ENCODE measurements at places on chromosomes 7 and 10. TPM values are rescaled to one million over a fixed set of nuclear protein-coding genes. Genes with fewer than 3 reads are reported as not detected.

DNA sequence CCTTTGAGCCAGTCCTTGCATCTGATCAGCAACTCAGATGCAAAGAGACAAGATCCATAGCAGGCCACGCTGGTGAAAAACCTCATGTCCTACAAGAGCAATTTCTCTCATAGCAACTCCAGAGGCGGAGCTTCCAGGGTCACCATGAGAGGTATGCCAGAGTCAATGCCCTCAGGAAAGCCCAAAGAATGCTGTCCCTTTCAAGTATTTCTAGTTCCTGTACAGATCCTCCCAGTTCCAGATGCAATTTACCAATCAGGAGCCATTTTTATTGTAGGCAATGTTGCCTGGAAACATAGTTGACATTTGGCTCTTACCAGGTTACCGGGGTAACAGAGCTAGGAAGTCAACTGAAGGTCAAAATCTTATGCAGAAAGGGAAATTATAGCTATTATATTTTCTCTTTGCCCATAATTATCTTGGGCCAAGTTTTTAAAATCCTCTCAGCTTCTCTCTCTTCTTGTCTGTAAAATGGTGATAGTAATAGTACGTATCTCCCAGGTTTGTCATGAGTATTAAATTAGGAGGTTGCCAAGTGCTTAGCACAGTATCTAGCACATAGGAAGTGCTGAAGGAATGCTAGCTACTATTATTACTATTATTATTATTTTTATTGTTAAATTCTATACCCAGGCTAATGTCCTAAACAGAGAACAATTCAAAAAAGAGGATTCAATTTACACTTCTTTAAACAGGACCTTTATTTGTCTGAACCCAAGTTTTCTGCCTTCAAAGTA is 46.3 kb upstream of the TM9SF3 start:
- no peak overlapping the region for H3K27ac ChIP-seq
- H3K4me1 ChIP-seq, result no peaks in the 10 kb centered on the region
- no peaks in the 10 kb centered on the region for H3K27me3 ChIP-seq
- no peak overlapping the region for H3K4me3 ChIP-seq
- H3K36me3 ChIP-seq, result no peaks in the 10 kb centered on the region

DNA sequence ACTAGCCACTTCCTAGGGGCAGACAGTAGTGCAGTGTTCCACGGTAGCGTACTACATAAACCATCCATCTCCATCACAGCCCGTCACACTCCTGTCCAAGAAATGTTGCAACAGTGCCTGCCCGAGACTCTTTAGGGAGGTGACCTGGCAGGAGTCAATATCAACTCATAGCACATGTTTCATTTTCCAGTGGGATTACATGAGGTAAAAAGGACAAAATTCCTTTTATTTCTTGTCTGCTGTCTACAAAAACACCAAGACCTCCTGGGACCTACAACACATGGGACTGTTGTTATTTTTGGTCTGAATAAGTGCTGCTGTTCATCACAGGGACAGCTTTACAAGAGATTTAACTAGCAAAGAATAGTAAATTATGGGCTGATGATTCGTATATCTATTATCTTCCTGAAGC is 99.9 kb downstream of the MPP7 start:
- no peaks in the 10 kb centered on the region for H3K36me3 ChIP-seq
- H3K4me3 ChIP-seq, result no peak overlapping the region
- no peak overlapping the region for H3K27ac ChIP-seq
- H3K27me3 ChIP-seq, result no peaks in the 10 kb centered on the region

GRCh38 chr7:92528188-92528957 is at the start of the genes PEX1 and RBM48:
Gene PEX1, minus strand, starts transcription at chr7:92528520. Its CDS starts 85 bp downstream, at chr7:92528435.
Gene RBM48, plus strand, starts transcription at chr7:92528795. Its CDS starts 19 bp downstream, at chr7:92528814.
- no peaks in the 10 kb centered on the region for H3K36me3 ChIP-seq
- H3K4me1 ChIP-seq, result no peaks in the 10 kb centered on the region
- peak; percentile 97 for DNase-seq
- H3K27ac ChIP-seq, result peak within 1 kb of the TSS; percentile 93

DNA sequence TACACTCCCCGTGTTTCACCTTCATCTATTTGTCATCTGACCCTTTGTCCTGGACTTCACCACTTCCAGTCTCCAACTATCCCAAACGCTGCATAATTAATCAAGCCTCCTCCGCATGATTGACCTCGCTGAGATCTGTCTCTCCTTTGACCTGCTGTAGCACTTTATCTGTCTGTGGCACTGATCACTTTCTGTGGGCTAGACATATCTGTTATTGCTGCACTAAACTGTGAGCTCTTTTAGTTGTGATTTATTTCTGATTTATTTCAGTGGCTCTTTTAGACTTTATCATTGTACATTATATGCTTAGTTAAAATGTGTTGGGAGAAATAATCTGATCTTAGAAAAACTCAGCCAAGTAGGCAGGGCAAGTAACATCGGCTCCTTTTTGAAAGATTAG is 91.9 kb upstream of the GATA3 start:
- no peak for DNase-seq
- no peaks in the 10 kb centered on the region for H3K4me1 ChIP-seq
- H3K36me3 ChIP-seq, result no peaks in the 10 kb centered on the region

- H3K27me3 ChIP-seq, result no peaks in the 10 kb centered on the region
- no peak overlapping the region for H3K4me3 ChIP-seq
- no peaks in the 10 kb centered on the region for H3K4me1 ChIP-seq
- H3K27ac ChIP-seq, result no peak overlapping the region
- DNase-seq, result no peak
- no peaks in the 10 kb centered on the region for H3K36me3 ChIP-seq
These were observed 34.4 kb upstream of the ETV1 start for GRCh38 chr7:14023838-14024237.

GRCh38 chr7:121337398-121337797 is 8.6 kb downstream of the WNT16 start:
- H3K4me1 ChIP-seq, result no peaks in the 10 kb centered on the region
- H3K4me3 ChIP-seq, result no peak overlapping the region

Gene OPN1SW
- total RNA-seq, result not detected

Gene ARHGAP22
- total RNA-seq, result 4.4 TPM

Gene C10orf67
- not detected for total RNA-seq

Gene SYT15
- 7.0 TPM for total RNA-seq

- H3K4me3 ChIP-seq, result no peak overlapping the region
- no peaks in the 10 kb centered on the region for H3K4me1 ChIP-seq
- H3K27ac ChIP-seq, result peak overlapping the region; percentile 37
- no peaks in the 10 kb centered on the region for H3K36me3 ChIP-seq
These were observed 93.8 kb upstream of the SVIL start for GRCh38 chr10:29728541-29729049.

DNA sequence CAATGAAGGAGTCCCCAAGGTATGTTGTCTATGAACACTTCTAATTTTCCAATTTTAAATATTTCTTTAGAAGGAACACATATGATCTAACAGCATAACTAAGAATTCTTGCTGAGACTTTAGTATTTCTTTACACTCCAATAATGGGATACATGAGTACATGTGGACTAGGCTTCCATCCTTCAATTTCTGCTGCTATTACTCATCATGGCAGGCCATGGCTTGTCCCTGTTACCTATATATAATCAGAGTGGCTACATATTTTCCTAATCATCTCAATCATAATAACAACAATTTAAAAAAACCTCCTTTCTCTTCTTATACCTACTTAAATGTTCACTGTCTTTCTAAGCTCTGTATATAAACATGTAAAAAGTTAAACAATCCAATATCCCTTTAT is 60.3 kb upstream of the TAC1 start:
- H3K4me1 ChIP-seq, result no peaks in the 10 kb centered on the region
- H3K36me3 ChIP-seq, result no peaks in the 10 kb centered on the region
- H3K27ac ChIP-seq, result no peak overlapping the region
- H3K4me3 ChIP-seq, result no peak overlapping the region
- no peaks in the 10 kb centered on the region for H3K27me3 ChIP-seq
- DNase-seq, result no peak

DNA sequence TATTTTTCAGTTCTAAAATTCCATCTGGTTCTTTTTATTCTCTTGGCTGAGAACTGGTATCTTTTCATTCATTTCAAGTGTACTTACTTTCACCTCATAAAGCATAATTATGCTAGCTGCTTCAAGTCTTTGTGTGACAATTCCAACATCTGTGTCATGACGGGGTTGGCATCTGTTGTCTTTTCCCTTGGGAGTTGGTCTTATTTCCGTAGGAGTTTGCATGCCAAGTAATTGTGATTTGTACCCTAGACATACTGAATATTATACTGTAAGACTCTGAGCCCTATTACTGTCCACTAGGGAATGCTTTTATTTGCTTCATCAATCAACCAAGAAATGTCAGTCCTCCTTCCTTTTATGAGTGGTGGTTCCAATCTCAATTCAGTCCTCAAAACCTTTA is 24.6 kb upstream of the HUS1 start:
- no peak overlapping the region for H3K4me3 ChIP-seq
- no peak overlapping the region for H3K27ac ChIP-seq
- H3K4me1 ChIP-seq, result no peaks in the 10 kb centered on the region
- H3K27me3 ChIP-seq, result no peaks in the 10 kb centered on the region

DNA sequence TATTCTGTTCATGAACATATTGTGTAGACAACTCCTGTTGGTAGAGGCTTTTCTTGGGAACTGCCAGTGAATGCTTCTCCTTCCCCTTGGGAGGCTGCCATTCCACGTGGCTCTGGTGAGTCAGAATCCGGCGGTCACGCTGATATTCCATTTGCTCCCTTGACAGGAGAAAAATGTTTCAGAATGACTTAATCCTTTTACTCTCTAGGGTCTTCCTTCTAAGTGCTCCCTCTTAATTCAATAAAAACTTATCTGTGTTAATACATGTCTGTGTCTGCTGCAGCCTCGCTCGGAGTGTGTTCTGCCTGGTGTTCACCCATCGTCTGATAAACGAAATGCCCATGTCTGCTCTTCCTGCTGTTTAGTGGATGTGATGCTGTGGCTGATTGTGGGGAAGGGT is 278.6 kb downstream of the ARHGAP12 start:
- H3K4me3 ChIP-seq, result no peak overlapping the region
- no peaks in the 10 kb centered on the region for H3K4me1 ChIP-seq
- no peaks in the 10 kb centered on the region for H3K36me3 ChIP-seq
- H3K27me3 ChIP-seq, result no peaks in the 10 kb centered on the region

Gene TMEM184A
- total RNA-seq, result 15.4 TPM

- peak; percentile 64 for DNase-seq
- H3K4me3 ChIP-seq, result no peak overlapping the region
- no peaks in the 10 kb centered on the region for H3K27me3 ChIP-seq
- no peaks in the 10 kb centered on the region for H3K4me1 ChIP-seq
- H3K27ac ChIP-seq, result no peak overlapping the region
These were observed 120.1 kb downstream of the ELAPOR2 start for GRCh38 chr7:86939197-86939814.

DNA sequence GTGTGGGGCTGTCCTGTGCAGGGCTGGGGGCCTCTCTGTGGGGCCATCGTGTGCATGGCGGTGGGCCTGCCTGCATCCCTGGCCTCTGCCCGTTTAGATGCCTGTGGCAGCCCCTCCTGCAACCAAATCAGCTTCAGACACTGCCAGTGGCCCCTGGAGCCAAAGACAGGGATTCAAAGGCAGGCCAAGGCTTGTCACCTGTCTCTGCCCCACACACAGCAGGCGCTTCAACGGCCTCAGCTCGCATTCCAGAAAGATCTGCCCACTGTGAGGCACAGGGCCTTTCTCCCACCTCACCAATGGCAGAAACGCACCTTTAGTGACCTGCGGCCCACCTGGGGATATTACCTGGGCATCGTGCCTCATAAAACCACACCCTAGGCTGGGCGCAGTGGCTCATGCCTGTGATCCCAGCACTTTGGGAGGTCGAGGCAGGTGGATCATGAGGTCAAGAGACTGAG is 46.0 kb downstream of the INSIG1 start:
- no peaks in the 10 kb centered on the region for H3K27me3 ChIP-seq
- peak; percentile 2 for DNase-seq
- no peak overlapping the region for H3K27ac ChIP-seq
- H3K4me1 ChIP-seq, result no peaks in the 10 kb centered on the region

Gene FAM24A
- total RNA-seq, result not detected

DNA sequence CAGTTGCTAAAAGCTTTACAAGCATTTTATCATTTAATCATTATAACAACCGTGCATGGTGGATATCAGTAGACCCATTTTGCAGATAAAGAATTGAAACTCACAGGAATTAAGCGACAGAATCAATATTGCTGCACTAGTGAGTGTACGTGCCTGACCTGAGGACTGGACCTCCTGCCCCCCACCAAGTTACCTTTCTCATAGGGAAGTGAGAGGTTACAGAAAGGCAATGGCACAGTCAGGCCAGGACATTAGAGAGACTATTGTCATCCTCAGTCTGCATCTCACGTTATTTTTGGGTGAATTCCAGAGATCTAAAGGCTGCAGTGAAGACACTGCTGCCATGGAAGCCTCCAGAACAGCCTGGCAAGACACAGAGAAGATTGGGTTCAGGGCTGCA is 80.9 kb downstream of the WDFY4 start:
- no peak overlapping the region for H3K27ac ChIP-seq
- no peaks in the 10 kb centered on the region for H3K27me3 ChIP-seq
- H3K4me1 ChIP-seq, result no peaks in the 10 kb centered on the region
- no peak overlapping the region for H3K4me3 ChIP-seq
- no peak for DNase-seq

Gene FANK1
- 2.6 TPM for total RNA-seq

GRCh38 chr7:71793251-71793650 is 618.9 kb downstream of the CALN1 start:
- no peak overlapping the region for H3K4me3 ChIP-seq
- no peaks in the 10 kb centered on the region for H3K4me1 ChIP-seq
- no peak overlapping the region for H3K27ac ChIP-seq
- H3K27me3 ChIP-seq, result no peaks in the 10 kb centered on the region

- H3K4me3 ChIP-seq, result no peak overlapping the region
- H3K27me3 ChIP-seq, result no peaks in the 10 kb centered on the region
- no peaks in the 10 kb centered on the region for H3K4me1 ChIP-seq
- H3K27ac ChIP-seq, result no peak overlapping the region
- H3K36me3 ChIP-seq, result no peaks in the 10 kb centered on the region
These were observed 121.5 kb upstream of the DPP6 start for GRCh38 chr7:153930696-153931095.

DNA sequence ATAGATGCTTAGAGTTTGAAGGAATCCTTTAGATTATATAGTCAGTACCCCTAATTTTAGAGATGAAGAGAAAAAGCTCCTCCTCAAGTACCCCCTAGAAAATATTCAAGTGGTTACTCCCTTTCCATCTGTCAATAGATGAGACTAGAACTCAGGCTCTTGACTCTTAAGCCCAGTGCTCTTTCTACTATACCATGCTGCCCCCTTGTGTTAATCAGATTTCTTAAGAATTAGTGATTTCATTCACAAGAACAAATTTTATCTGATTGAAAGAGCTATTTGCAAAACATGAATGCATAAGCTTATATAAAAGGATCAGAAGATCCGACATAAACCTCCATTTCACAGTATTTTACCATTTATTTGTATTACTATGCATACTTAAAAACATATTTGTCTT is 179.3 kb downstream of the TFEC start:
- DNase-seq, result no peak
- no peaks in the 10 kb centered on the region for H3K36me3 ChIP-seq
- no peaks in the 10 kb centered on the region for H3K4me1 ChIP-seq
- no peak overlapping the region for H3K27ac ChIP-seq

Gene SIRT1
- 22.0 TPM for total RNA-seq
